Foreskin keratinocyte (primary cell): ENCODE measurements at places on chromosomes 16 and 17. TPM values are rescaled to one million over a fixed set of nuclear protein-coding genes. Genes with fewer than 3 reads are reported as not detected.
A peak's percentile ranks its signal among the peaks of the same experiment; 100 is the strongest.

- DNase-seq: no peak
These were observed 67.1 kb downstream of the ASIC2 start for GRCh38 chr17:33225994-33226393.

- no peak for DNase-seq
These were observed 84.9 kb upstream of the GNG13 start for GRCh38 chr16:885391-885790.

DNA sequence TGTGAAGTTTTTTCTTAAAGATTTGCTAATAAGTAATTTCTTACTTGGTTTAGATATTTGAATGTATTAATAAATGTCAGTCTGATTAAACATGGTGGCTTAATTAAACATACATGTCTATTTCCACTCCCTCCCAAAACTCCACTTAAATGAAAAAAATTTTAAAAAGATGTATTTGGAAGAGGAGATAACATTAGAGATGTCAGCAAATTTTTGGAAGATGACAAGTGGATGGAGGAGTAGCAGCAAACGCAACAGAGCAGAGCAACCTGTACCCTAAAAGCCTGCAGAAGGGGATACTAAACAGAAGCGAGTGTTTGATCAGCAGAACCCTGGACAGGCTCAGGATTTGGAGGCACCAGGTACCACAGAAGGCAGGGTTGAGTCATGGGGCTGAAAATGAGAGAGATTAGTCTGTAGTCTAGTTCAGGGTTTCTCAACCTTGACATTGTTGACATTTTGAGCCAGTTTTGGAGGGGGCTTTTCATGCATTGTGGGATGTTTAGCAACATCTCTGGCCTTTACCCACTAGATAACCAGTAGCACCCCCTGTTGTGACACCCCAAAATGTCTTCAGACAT lies 17.8 kb downstream of the LUC7L3 start:
- DNase-seq: no peak

DNA sequence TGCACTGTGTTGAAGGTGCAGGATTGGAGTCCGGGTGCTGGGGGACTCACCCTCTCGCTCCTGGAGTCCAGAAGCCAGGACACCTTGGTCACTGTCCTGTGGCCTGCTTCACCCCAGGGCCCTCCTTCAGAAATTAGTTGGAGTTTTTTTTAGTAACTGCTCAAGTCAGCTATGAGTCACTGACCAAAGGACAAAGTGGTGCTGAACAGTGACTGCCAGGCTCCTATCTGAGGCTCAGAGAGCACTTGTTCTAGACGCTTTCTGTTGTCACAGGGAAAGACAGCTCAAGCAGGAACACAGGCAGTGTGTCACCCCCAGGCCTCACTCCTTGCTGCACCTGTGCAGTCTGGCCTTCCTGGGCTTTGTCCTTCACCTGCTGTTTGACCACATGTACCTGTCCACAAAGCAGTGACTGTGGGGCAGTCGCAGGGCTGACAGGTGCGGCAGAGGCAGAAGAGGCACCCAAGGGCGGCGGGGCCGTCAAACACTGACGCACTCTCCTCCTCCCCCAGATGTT lies 4.1 kb upstream of the FAAP100 start:
- DNase-seq: no peak

- DNase-seq: no peak
These were observed 101.1 kb upstream of the CCL2 start for GRCh38 chr17:34153991-34154390.

DNA sequence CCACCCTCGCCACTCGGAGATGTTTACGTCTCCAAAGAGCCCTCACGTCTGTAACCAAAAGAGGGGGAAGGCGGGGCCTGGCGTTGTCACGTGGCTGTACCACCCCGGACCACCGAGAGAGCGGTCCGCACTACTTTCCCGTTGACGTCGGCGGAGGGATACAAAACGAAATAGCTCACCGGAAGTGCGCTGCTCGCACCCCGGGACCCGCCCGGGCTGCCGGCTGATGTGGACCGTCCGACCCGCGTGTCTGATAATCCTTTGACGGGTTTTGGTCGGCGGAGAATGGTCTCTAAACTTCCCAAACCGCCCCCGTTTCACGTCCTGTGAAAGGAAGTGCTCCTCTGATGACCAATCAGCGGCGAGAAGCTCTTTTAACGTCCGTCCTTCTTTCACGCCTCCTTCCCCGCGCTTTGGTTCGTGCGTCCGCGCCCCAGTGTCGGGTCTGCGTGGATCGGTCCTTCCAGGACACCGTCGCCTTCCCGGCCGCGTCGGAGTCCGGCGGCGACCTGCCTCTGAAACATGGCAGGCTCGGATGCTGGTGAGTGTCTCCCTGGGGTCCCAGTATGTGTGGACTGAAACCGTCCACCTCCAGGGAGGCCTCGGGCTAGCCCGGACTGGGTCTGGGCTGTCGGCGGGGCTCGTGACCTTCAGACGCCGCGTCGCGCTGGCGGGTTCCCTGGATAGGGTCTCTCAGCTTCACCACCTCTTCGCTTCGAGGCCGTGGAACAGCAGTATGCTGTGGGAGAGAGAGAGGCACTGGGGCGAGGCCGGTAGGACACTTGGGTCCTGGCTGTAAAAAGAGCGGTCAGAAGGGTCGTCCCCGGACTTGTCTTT lies at the start of gene CEP95:
Gene CEP95, plus strand, starts transcription at position 402 of the 837 bp plus-strand sequence. Its CDS starts 121 bp downstream, at position 523.
- DNase-seq: peak; percentile 97

GRCh38 chr16:3573146-3573815 lies 3.9 kb downstream of the NLRC3 start:
- no peak for DNase-seq

DNA sequence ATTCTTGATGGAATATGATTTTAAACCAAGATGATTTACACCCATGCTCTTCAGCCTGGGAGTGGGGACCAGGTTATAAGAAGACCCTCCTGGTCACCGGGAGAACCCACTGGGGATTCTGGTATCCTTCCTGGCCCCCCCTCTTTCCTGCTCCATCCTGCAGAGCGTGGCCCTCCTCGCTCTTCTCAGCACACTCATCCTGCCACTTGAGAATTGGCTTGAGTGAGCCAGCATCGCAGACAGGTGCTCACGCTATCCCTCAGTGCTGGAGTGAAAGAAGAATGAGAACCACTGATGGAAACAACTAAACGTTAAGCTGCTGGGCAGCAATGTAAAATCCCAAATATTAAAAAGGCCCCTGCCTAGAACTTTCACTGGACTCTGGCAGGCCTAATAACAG lies 98.0 kb downstream of the CYTH1 start:
- no peak for DNase-seq

GRCh38 chr17:6660101-6660500 lies 8.5 kb downstream of the C17orf100 start:
- DNase-seq: no peak

- DNase-seq: peak; percentile 72
These were observed 2.2 kb upstream of the PLEKHH3 start for GRCh38 chr17:42678951-42679491.

DNA sequence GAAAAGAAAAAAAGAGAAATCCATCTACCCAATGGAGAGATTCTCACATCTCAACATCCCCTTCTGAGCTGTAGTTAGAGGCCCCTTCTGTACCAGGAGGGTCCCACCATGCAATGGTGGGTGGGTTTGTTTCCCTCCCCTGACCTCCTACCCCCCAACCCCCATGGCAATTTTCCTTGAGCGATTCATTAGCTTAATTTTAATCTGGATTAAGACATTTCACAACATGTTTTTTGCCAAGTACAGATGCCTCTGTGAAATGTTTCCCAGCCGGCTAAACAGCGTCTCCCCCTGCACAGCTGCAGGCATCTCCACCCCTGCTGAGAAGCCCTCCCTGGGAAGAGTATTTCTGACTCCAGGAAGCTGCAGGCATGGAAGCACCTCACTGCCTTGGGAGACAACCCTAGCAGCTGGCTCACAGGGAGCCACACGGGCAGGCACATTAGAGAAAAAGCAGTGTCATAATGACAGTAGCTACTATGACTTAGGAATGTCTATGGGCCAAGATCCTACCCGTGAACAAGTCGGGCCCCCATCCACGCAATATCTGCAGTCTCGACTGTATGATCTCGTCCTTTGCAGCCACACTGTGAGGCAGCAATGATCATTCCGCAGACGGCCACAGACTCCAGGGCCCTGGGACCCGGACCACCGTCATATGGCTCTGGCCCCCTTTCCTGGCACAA lies 117.3 kb downstream of the ADCY9 start:
- DNase-seq: no peak

Gene STH
- total RNA-seq: not detected in 2 replicates

Gene ENPP7
- total RNA-seq: not detected in 2 replicates

Gene MLX
- 34.8 and 41.2 TPM in 2 replicates for total RNA-seq

Gene CDRT15L2
- total RNA-seq: not detected in 2 replicates

Gene ADGRG3
- not detected in 2 replicates for total RNA-seq

Gene KRT20
- not detected in 2 replicates for total RNA-seq

Gene RHBDL1
- 1.3 and 2.0 TPM in 2 replicates for total RNA-seq
